ENCODE measurements at places on chromosomes 6 and 20.

GRCh38 chr6:37168811-37169495, 999 bp upstream of the PIM1 start:
- no peak for DNase-seq

DNA sequence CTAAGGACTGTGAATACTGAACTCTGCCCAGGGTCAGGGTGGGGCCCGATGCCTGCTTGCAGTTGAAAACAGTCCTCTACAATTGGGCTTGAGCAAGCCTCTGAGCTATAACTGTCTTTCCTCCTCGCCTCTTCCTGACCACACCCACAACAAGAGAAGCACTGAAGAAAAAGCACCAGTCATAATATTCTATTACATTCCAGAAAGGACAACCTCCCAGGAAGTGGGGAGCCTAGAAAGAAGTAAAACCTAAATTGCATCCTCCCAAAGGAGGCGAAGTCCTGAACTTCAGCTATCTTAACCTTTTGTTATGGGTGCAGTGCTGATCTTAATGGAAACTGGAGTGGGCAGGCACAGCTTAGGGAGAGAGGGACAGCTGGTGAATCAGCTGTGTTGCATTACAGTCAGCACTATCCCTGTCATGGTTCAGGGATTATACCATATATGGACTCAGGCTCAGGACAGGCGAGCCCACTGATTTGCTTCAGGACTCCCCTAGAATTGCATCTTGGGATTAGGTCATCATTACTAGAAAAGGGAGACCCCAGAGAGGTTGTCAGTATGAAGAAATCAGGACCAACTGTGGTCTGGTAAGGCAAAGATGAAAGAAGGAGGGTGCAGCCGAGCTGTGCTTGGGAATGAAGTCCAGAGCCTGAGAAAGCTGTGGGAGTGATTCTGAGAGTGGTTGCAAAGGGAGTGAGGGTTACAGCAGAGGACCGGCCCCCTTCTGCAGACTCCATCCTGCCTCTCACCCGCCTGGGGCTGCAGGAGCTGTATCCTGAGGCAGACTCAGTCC, 18.3 kb upstream of the TRAM2 start:
- DNase-seq: no peak

DNA sequence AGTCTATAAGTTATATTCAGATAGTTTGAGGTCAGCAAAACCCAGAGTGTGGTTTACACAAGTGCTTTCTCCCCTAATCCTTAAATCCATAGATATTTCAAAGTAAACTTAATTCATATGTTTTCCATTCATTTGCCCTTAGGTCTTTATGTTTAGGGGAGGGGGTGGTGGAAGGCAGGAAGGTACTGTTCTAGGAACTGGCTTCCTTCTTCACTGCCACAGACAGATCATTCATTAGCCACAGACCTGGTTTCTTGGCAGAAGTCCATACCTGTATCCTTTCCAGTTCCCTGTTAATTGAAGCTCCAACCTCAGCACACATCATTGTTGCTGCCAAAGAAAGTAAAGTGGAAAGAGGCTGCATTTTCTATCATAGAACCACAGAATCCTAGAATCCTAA, 123.0 kb downstream of the AIG1 start:
- DNase-seq: no peak

- DNase-seq: no peak
These were observed 80.8 kb downstream of the MKKS start for GRCh38 chr20:10352934-10353824.

GRCh38 chr20:63138855-63139341, 77.0 kb downstream of the YTHDF1 start:
- no peak for DNase-seq

- DNase-seq: no peak
These were observed 203.3 kb downstream of the EYA2 start for GRCh38 chr20:47097691-47098622.
